Epithelial cell of proximal tubule (primary cell): ENCODE measurements at places on chromosomes 11 and 22. TPM values are rescaled to one million over a fixed set of nuclear protein-coding genes. Genes with fewer than 3 reads are reported as not detected.

GRCh38 chr11:63687845-63688244 is 6.5 kb downstream of the RTN3 start:
- no peak for DNase-seq

The SHANK3 gene
- total RNA-seq = 1.4 and 3.6 TPM in 2 replicates

The USP2 gene
- total RNA-seq = 0.63 and 1.1 TPM in 2 replicates

- DNase-seq = no peak
Measured at GRCh38 chr11:16956538-16957153, 57.6 kb downstream of the PLEKHA7 start.

GRCh38 chr22:22395245-22395644 is 113.3 kb downstream of the ZNF280B start:
- no peak for DNase-seq

- DNase-seq = no peak
Measured at GRCh38 chr22:47148956-47149728, 386.7 kb downstream of the TBC1D22A start.

GRCh38 chr11:12276356-12276755 is 101.0 kb upstream of the PARVA start:
- DNase-seq = no peak

The C1QTNF4 gene
- total RNA-seq = 2.9 and 3.1 TPM in 2 replicates

DNA sequence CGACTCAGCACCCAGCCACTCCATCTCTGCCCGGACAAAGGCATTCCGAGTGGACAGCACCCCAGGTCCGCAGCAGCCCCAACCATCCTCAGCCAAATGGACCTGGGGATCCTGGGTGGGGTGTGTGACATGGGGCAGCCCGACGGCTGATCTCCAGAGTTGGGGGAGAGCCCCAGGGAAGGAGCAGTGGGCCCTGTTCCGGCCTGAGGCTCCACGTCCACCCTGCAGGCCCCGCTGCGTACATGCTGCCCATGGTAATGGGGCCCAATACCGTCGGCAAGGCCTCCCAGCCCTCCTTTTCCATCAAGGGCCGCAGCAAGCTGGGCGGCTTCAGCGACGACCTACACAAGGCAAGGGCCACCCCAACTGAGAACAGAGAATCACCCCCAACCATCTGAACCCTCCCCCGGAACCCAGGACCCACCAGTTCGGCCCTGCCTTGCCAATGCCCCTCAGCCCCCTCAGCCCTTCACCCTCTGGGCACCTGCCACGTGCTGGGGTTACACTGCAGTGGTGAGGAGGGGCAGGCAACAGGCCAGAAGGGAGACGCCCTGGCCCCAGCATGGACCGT is 5.4 kb downstream of the SCGB1C1 start:
- no peak for DNase-seq

DNA sequence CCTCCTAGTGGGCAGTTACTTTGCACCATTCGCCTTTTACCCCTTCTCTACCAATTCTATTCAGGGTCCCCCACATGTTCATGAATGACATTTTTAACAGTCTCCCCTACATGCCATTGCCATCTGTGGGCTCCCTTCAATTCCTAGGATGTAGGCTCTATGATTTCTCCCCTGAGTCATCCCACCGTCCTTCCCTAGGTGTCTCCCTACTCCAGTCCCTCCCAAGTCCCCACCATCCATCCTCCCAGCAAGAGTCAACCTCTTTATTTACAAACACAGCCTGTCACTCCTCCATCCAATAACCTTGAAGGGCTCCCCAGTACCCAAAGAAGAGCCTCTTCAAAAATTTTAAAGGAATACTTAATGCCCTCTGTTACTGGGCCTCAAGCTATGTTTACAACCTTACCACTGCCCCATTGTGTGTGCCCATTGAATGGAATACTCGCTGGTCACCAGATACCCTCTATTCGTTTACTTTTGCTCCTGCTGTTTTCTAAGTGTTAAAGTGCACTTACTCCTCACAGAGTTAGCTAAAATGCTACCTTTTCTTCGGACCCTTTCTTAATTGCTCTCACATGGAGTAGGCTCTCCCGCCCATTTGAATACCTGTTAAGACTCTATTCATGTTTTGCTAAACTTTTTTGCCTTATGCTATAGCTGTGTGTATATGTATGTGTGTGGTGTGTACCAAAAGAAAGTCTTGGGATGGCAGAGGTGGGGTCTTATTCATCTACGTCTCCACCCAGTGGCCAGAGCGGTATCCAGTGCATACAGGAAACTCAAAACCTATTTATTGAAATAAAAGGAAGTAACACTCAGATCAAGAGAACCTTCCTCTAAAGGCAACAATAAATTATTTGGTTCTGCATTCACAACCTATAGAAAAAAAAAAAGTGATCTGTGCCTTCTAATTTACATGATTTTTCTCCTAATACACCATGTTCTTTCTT is 235.8 kb upstream of the CCDC90B start:
- DNase-seq = no peak

The SIK2 gene
- 7.1 and 8.1 TPM in 2 replicates for total RNA-seq

GRCh38 chr11:95345651-95346050 is 114.6 kb upstream of the SESN3 start:
- DNase-seq = no peak

The ZNF214 gene
- 1.1 and 1.5 TPM in 2 replicates for total RNA-seq

GRCh38 chr11:31809857-31810778 is 1.0 kb downstream of the PAX6 start:
- no peak for DNase-seq

DNA sequence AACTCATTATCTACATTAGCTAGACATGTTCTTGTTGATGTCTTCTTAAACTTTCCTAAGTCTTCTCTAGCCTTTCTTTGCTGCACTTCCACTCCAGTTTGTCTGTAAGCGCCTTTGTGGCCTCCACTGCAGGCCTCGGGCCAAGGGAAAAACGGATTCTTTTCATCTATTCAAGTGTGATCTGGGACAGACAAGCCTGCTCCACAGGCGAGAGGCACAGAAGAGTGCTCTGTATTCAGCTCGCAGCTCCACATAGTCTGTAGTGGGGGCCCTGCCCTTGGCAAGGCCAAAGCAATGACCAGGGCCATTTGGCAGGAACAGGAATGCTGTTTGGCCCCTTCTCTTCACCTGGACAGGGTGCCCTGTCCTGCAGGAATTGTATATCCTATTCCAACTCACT is 84.1 kb upstream of the BARX2 start:
- no peak for DNase-seq

DNA sequence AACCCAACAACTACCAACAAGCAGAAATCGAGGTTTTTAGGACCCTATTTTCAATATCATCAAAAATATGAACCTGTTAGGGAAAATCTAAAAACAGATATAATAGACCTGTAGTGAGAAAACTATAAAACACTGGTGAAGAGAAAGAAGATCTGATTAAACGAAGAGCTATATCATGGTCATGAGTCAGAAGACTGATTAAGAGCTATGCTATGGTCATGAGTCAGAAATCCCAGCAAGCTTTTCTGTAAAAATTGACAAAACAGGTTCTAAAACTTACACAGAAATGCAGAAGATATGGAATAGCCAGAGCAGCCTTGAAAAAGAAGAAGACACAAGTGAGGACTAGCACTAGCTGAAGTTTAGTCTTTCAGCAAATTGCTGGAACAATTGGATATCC is 345.0 kb downstream of the TBC1D22A start:
- DNase-seq = peak; percentile 37

DNA sequence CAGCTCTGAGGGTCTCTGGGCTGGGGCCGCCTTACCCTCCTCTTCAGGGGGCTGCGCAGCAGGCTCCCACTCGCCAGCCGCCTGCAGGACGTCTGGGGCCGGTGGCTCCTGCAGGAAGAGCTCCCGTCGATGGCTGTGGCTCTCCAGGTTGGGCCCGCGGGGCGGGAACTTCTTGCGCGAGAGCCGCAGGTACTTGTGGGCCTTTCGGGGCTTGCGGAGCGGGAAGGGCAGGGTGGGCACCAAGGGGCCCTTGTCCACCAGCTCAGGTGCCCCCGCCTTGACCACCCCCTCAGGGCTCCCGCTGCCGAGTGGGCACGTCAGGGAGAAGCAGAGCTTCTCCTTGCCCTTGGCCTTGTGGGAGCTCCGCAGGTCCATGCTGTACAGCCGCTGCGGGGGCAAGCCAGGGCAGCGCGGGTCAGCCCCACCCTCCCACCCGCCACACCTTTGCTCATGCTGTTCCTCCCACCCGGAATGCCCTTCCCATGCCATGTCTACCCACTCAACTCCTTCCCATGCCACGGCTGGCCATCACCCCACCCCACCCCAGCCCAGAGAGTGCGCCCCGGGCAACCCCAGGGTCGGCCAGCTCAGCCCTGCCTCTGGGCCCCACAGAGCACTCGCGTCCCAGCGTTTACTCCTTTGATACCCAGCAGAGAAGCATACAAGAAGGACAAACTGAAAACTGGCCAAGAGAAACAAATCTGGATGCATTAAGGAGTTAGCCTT is 18.0 kb downstream of the CBX7 start:
- DNase-seq = no peak

DNA sequence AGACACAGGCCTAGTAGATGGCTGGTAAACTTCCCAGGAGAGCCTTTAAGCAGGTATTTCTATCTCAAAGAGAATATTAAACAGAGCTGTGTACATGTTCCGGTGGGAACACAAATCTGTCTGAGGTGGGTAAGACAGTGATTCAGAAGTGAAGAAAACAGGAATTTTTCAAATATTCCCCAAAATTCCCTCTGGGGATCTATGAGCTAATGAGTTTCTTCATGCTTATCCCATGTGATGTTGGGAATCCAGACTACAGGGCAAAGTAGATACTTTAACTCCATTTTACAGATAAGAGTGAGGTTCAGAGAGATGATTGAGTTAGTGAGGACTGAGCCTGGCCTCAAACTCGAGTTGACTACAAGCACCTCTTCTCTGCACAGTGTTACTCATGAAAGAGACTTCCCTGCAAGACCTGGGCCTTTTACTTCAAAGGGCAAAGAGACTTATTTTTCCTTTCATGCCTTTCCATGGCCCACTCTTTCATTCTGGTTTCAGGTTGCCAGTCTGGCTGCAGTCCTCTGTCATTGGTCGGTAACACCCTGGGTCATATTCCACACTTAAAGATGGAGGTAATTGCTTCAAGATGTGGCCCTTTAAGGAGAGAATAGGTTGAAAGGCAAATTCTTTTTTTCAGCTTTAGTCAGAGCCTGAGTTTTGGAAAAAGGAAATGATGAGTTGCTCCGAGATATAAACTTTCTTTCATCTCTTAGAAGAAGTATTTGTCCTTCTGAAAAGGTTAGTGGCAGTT is 70.1 kb downstream of the CYB5R2 start:
- DNase-seq = no peak

The COMT gene
- total RNA-seq = 233 and 272 TPM in 2 replicates

The SEPTIN3 gene
- 0.06 and 0.14 TPM in 2 replicates for total RNA-seq

DNA sequence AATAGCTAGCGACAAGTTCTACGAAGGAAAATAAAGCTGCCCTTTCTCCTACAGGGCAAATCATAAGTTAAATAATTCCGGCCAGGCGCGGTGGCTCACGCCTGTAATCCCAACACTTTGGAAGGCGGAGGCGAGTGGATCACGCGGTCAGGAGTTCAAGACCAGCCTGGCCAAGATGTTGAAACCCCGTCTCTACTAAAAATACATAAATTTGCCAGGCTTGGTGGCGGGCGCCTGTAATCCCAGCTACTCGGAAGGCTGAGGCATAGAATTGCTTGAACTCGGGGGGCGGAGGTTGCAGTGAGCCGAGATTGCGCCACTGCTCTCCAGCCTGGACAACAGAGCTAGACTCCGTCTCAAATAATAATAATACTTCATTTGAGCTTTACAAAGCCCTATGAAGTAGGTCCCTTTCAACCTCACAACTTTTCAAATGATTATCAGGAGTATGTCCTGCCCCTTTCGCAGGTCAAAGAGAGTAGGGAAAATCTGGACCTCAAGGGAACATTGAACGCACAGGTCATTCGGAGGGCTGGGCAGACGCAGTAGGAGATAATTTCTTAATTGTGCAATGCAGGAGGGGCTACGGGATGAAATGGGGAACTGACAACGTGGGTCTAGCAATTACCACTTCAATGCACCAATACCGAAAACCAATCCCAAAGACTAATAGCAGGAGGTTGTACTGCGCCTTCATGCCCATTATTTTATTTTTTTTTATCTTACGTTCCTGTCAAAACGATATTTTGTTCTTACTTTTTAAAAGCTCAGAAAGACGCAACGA is 590 bp downstream of the COMMD9 start:
- DNase-seq = no peak

DNA sequence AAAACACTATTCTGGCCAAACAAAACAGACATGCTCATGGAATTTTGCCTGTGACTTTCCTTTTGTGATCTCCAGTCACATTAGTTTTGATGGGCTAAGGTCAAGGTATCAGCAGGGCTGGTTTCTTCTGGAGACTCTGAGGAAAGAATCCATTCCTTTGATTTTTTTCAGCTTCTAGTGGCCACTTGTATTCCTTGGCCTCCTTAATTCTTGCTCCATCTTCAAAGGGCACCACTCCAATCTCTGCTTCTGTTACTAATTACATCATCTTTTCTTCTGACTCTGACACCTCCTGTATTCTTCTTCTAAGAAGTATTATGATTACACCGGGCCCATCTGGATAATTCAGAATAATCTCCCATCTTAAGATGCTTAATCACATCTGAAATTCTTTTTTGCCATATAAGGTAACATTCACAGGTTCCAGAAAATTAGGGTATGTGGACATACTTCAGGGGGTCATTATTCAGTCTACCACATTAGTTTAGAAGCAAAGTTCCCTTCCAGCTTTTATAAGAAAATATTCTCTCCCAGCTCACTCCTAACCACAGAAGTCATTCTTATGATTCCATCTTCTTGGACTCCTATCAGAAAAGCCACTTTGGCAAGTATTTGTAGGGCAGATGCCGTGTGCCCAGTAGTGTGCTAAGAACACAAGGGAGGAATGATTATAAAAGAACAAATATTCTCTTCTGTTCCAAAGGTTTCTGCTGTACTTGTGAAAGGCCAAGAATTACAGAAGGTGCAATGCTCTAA is 56.4 kb upstream of the FSHB start:
- no peak for DNase-seq

DNA sequence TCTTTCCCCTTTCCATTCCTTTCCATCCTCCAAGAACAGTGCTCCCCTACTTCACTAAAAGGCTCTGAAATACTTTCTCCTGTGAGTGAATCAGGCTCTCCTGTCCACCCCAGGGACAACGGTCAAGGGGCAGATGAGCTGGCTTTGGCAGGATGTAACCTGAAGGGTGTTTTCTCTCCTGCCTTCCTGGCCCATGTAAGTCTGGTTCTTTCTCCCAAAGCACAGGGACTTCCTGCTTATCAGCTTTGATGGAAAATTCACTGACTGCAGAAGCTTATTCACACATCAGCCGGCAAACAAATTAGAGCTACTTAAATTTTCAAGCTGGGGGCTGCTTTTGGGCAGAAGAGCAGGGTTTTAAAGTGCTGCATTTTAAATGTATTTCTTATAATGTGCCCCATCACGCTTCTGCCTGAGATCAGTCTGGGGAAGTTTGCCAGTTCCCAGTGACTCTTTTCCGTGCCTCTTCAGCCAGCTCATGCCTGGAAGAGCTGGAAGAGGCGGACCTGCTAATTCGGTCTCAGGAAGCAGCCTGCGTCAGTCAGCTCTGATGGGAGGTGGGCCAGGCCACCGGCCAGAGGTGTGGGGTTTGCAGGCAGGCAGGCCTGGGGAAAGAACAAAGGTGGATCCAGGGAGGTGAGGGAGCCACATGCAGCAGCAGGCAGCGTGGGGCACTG is 140.4 kb upstream of the TBCEL start:
- DNase-seq = no peak

The NRXN2 gene
- 0.29 TPM in 1 of 2 replicates, not detected in the other for total RNA-seq

- DNase-seq = no peak
Measured at GRCh38 chr11:18001191-18001590, 11.7 kb downstream of the SERGEF start.
